ENCODE measurements at places on chromosomes 2 and 18. TPM values are rescaled to one million over a fixed set of nuclear protein-coding genes. Genes with fewer than 3 reads are reported as not detected.

Gene HOXD9
- total RNA-seq, result not detected

Gene SPC25
- total RNA-seq, result not detected

Gene EVX2
- not detected for total RNA-seq

Gene GLS
- total RNA-seq, result 116 TPM

Gene GPAT2
- total RNA-seq, result 10.2 TPM

Gene BUB1
- total RNA-seq, result 5.9 TPM

Gene KIAA2012
- total RNA-seq, result not detected
